ENCODE measurements at places on chromosomes 12 and 14. TPM values are rescaled to one million over a fixed set of nuclear protein-coding genes. Genes with fewer than 3 reads are reported as not detected.

Gene BDKRB2
- 0.87 TPM for total RNA-seq

- no peak for DNase-seq
- H3K4me3 ChIP-seq: no peak overlapping the region
- H3K27ac ChIP-seq: no peak overlapping the region
These were observed 146.8 kb upstream of the RASSF8 start for GRCh38 chr12:25811656-25812126.

GRCh38 chr12:70319605-70320004 is 46.5 kb upstream of the KCNMB4 start:
- H3K27me3 ChIP-seq: no peaks in the 10 kb centered on the region
- no peaks in the 10 kb centered on the region for H3K36me3 ChIP-seq
- H3K27ac ChIP-seq: no peak overlapping the region
- DNase-seq: no peak
- H3K4me1 ChIP-seq: no peaks in the 10 kb centered on the region
- no peak overlapping the region for H3K4me3 ChIP-seq

GRCh38 chr14:64572386-64573104 is 22.8 kb downstream of the PPP1R36 start:
- peaks cover 5% of the 10 kb centered on the region for H3K4me1 ChIP-seq
- H3K4me3 ChIP-seq: no peak overlapping the region
- H3K36me3 ChIP-seq: no peaks in the 10 kb centered on the region
- no peaks in the 10 kb centered on the region for H3K27me3 ChIP-seq
- H3K27ac ChIP-seq: no peak overlapping the region

DNA sequence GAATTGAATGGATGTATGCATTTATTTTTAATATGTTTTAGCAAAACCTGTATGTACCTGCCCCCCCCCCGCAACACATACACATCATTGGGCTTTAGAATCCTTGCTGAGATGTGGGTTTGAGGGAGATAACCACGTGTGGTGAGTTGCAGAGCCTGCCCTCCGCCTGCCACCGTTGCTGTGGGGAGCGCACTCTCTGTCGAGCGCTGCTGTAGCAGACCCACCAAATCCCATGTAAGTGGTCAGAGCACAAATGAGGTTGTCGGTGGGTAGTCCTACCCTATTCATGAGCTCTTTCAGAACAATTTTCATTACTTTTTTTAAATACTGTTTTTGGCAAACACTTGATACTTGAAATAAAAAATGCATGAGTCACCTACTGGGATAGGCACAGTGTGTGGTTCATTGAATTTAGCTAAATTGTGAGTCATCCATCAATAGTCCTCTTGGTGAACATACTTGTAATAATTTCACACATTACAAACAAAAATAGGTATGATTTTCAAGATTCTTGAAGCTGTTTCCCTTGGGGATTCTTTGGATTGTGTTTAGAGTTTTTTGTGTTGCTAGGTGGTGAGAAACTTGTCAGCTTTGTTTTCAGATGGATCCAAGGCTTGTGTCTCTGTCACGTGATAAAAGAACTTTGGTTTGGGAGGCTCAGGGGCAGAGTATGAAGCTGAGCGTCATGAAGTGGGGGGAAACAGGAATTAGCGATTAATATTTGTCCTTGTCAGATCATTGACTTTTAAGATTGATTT is 107.6 kb downstream of the PTCSC3 start:
- H3K36me3 ChIP-seq: no peaks in the 10 kb centered on the region
- H3K27ac ChIP-seq: no peak overlapping the region
- no peaks in the 10 kb centered on the region for H3K4me1 ChIP-seq

Gene PRH2
- total RNA-seq: not detected

Gene TMEM63C
- total RNA-seq: 0.37 TPM

DNA sequence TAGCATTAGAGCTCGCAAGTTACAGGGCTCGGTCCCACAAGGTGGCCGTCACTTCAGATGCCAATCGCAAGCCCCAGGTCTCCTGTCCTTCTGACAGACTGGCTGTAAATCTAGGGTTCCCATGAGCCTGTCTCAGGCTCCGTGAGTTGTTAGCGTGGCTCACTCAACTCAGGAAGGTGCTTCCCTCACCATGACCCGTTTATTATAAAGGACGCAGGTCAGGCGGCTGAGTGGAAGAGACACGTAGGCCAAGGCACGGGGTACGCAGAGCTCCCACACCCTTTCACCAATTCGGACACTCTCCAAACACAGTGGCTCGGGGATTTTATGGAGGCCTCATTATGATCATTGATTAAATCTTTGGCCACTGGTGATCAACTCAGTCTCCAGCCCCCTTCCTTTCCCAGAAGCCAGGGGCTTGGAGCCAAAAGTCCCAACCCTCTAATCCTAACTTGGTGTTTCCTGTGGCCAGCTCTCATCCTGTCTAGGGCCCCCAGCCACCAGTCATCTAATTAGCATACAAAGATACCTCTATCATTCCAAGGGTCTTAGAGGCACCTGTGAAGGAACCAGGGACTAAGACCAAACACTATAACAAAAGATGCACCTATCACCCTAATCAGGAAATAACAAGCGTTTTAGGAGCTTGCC is 25.8 kb upstream of the LRTM2 start:
- DNase-seq: no peak
- H3K36me3 ChIP-seq: no peaks in the 10 kb centered on the region
- H3K27me3 ChIP-seq: no peaks in the 10 kb centered on the region
- H3K27ac ChIP-seq: no peak overlapping the region
- no peak overlapping the region for H3K4me3 ChIP-seq

- no peak overlapping the region for H3K27ac ChIP-seq
- no peak overlapping the region for H3K4me3 ChIP-seq
- peaks cover 6% of the 10 kb centered on the region for H3K4me1 ChIP-seq
- no peaks in the 10 kb centered on the region for H3K27me3 ChIP-seq
- no peak for DNase-seq
These were observed 2.1 kb upstream of the CD9 start for GRCh38 chr12:6198051-6198450.

Gene FOXJ2
- total RNA-seq: 30.8 TPM

Gene GALNT8
- total RNA-seq: 1.3 TPM

Gene NEDD1
- 12.0 TPM for total RNA-seq

GRCh38 chr12:7297865-7298264 is 6.0 kb upstream of the ACSM4 start:
- no peak overlapping the region for H3K4me3 ChIP-seq
- H3K4me1 ChIP-seq: no peaks in the 10 kb centered on the region
- H3K27me3 ChIP-seq: no peaks in the 10 kb centered on the region
- no peaks in the 10 kb centered on the region for H3K36me3 ChIP-seq

DNA sequence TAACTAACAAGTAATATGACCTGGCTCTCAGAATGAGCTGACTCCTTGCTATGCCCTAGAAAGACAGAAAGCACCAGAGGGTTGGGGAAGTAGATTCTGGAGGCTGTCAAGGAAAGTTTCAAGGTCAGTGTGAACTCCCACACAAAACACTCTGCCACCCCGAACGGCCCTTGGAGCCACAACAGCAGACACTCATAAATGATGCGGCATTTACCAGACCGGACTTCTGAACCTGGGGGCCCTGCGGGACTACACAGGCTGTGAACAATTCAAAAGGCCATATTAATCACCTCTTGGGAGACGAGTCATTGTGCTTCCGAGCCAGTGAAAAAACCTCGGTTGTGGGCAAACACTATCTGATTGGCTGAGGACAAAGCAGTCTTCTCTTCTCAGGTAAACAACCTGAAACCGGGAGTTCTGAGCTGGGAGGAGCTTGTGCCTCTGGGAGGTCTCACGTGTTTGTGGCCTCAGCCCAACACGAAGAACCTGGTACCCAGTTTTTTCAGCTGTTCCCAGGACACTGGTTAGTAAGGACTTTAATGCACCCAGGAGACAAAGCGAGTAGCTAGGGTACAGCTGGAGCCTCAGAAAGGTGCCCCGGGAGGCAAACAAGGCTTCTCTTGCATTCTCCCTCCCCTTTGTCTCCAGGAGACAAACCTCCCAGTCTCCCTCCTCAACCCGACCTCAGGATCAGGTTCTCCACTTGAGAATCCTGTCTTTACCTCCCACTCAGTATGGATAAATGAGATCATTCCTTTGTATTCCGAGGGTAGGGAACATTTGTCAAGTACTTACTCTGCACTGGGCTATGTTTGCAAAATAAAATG is 35.3 kb downstream of the VWF start:
- H3K27ac ChIP-seq: no peak overlapping the region
- H3K27me3 ChIP-seq: no peaks in the 10 kb centered on the region
- H3K4me3 ChIP-seq: no peak overlapping the region
- H3K36me3 ChIP-seq: no peaks in the 10 kb centered on the region

Gene TMEM119
- 0.25 TPM for total RNA-seq

Gene REP15
- total RNA-seq: 1.5 TPM

DNA sequence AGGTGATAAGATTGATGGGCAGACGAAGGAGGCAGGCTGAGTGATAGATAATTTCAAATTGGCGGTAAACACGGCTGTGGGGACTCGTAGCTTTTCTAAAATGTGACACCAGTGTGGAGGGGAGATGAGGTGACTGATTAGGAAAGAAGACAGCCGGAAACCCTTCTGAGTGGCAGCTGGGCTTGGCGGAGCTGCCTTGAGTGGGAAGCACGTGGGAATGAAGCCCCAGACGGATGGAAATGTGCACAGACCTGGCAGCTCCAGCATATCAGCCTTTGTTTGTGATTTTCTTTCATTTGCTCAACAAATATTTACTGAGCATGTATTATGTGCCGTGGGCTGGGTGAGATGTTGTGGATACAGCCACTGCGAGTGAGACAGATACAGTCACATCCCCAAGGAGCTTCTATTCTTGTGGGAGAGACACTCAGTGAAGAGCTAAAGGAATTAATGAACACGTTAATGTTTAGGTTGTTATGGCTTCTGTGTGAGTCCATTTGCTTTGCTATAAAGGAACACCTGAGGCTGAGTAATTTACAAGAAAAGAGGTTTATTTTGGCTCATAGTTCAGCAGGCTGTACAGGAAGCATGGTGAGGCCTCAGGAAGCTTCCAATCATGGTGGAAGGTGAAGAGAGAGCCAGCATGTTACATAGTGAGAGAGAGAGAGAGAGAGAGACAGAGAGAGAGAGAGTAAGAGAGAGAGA is 65.5 kb upstream of the LHX5 start:
- no peaks in the 10 kb centered on the region for H3K27me3 ChIP-seq
- H3K27ac ChIP-seq: no peak overlapping the region
- no peaks in the 10 kb centered on the region for H3K4me1 ChIP-seq
- no peaks in the 10 kb centered on the region for H3K36me3 ChIP-seq
- no peak overlapping the region for H3K4me3 ChIP-seq

- no peak overlapping the region for H3K4me3 ChIP-seq
- no peaks in the 10 kb centered on the region for H3K27me3 ChIP-seq
- H3K27ac ChIP-seq: no peak overlapping the region
- no peak for DNase-seq
- H3K36me3 ChIP-seq: no peaks in the 10 kb centered on the region
These were observed 5.9 kb downstream of the RIMBP2 start for GRCh38 chr12:130709971-130710732.

DNA sequence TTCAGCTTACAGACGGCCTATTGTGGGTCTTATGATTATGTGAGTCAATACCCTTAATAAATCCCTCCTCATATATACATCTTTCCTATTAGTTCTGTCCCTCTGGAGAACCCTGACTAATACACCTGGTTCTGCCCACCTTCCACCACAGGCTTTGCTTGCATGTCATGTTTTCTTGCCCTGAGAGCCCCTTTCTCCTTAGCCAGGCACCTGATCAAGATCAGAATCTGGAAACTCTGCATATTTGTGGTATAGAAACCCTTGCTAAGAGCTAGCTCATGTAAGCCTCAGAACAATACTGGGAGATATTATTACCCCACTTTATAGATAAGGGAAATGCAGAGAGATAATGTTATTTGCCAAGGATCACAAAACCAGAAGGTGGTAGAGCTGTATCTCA is 52.9 kb upstream of the JDP2 start:
- H3K27me3 ChIP-seq: no peaks in the 10 kb centered on the region
- no peak overlapping the region for H3K4me3 ChIP-seq
- H3K36me3 ChIP-seq: no peaks in the 10 kb centered on the region
- H3K27ac ChIP-seq: no peak overlapping the region
- no peak for DNase-seq
- no peaks in the 10 kb centered on the region for H3K4me1 ChIP-seq

DNA sequence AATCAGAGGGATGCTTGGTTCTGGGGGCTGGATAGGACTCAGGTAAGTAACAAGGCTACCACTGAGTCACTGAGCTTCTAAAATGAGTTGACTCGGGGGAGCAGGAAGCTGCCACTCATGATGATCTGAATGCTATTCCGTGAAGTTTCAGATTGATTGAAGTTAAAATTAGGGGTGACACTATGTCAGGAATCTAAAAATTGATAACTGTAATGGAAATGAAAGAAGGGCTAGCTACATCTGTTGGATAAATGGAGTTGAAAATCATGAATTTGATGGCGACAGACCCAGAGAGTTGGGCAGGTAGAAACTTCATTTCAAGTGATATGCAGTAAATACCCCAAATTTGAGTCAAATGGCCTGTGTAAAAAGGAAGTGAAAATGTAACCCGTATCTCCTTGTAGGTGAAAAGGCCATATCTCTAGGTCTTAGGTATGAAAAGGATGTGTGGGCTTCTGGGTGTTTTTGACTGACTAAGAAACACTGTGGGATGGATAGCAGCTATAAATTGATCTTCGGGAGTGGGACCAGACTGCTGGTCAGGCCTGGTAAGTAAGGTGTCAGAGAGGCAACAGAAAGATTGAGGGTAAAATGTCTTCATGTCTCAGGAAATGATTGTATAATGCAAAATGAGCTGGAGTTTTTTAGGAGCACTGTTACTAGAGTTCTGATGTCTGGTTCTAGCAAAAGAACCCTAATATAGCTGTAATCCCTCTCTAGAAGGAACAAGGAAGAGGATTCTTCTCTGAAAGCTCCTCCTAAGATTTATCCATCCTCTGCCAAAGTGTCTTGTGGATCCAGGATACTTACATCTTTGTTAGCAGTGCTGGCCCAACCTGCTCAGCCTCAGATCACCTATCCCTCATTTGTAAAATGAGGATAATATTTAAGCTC is 57.3 kb downstream of the DAD1 start:
- H3K36me3 ChIP-seq: no peaks in the 10 kb centered on the region
- DNase-seq: no peak

GRCh38 chr12:57736741-57737466 is 1.6 kb downstream of the AGAP2 start:
- H3K27me3 ChIP-seq: peaks cover 7% of the 10 kb centered on the region
- no peaks in the 10 kb centered on the region for H3K36me3 ChIP-seq
- H3K27ac ChIP-seq: no peak overlapping the region
- peaks cover 5% of the 10 kb centered on the region for H3K4me1 ChIP-seq

Gene NTS
- 0.46 TPM for total RNA-seq

GRCh38 chr12:89880690-89881350 is 172.2 kb upstream of the ATP2B1 start:
- DNase-seq: no peak
- no peak overlapping the region for H3K4me3 ChIP-seq
- no peak overlapping the region for H3K27ac ChIP-seq
- H3K4me1 ChIP-seq: peaks cover 1% of the 10 kb centered on the region
- H3K36me3 ChIP-seq: no peaks in the 10 kb centered on the region
- H3K27me3 ChIP-seq: no peaks in the 10 kb centered on the region

GRCh38 chr14:84544486-84545131 is 985.3 kb upstream of the FLRT2 start:
- no peak for DNase-seq
- no peak overlapping the region for H3K4me3 ChIP-seq
- no peaks in the 10 kb centered on the region for H3K36me3 ChIP-seq
- no peaks in the 10 kb centered on the region for H3K4me1 ChIP-seq
- no peaks in the 10 kb centered on the region for H3K27me3 ChIP-seq

- no peak overlapping the region for H3K4me3 ChIP-seq
- DNase-seq: no peak
- no peaks in the 10 kb centered on the region for H3K27me3 ChIP-seq
These were observed 114.7 kb upstream of the AMIGO2 start for GRCh38 chr12:47194501-47194900.

Data from ovary (tissue), 10 donors.